Activated CD4-positive, CD25-positive, alpha-beta regulatory T cell (primary cell): ENCODE measurements at places on chromosomes 6 and 20.

- no peak for DNase-seq
Observed at GRCh38 chr20:2132461-2132901, 30.9 kb downstream of the STK35 start.

GRCh38 chr6:72826037-72826436 is 204.2 kb downstream of the KCNQ5 start:
- DNase-seq, result no peak

GRCh38 chr6:99233219-99233618 is 116.3 kb downstream of the FAXC start:
- no peak for DNase-seq

GRCh38 chr6:137692806-137693205 is 174.3 kb upstream of the TNFAIP3 start:
- no peak for DNase-seq

DNA sequence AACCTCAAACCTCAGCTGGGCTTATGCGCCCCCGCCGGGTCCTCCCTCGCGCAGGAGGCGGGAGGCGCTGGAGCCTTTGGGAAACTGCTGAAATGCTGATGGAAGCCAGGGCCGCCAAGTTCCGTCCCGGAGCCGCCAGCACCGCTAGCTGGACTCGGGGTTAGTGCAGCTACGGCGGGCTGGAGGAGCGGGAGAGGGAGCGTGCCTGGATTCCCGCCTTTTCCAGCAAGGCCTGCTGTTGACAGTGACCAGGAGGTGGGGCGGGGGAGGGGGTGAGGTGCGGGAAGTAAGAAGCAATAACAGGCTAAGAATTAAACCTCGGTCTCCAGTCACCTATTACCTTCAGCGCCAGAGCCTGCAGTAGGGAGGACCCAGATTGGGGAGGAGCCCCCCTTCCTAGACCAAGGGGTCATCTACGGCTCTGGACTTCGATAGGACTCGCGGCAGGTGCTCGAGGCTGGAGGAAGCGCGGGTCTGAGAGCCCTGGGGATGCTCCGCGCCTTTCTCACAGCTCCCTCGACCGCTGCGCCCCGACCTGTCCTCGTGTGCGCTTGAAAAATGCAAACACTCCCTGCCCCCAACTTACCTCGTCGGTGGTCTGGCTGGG is 20.5 kb downstream of the COL9A1 start:
- DNase-seq, result no peak

GRCh38 chr20:36225666-36226065 is 10.6 kb upstream of the AAR2 start:
- DNase-seq, result no peak

DNA sequence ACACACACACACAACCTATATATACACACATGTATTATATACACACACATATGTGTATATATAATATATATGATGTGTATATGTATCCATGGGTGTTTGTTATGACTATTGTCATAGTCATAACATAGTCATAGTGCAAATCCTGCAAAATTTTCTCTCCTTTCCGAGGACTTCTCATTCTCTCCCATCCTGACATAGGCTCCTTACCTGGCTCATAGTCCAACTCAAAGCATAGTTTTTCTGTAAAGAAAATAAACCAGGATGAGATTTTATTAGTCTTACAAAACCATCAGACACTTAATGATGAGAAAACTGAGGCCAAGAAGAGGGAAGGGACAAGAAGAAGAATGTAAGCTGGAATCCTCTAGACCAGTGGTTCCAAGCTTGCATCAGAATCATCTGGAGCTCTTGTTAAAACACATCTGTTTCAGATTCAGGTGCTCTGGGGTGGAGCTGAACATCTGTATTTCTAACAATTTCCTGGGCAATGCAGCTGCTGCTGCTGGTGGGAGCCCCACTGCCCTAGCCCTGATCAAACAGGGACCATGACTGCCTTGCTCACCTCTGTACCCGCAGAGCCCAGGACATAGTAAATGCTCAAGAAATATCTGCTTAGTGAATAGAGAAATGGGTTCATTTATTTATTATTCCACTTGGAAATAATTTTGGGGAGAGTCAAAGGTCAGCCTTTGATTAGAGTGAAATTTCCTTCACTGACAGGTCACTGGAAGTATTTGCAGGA is 5.3 kb downstream of the TRIM10 start:
- DNase-seq, result no peak

DNA sequence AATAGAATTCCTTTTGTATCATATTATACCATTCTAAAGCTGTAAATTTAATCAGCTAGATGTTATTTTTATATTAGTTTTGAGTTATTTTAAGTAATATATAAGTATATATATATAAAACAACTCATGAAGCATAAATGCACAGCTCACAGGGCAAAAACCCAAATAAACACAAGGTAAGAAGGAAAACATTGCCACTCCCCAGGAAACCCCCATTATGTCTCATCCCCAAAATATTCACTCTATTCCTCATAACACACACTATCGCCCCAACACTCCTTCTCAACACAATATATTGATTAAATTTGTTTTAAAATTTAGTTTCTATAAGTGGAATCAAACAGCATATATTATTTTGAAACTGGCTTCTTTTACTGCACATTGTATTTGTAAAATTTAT is 98.6 kb upstream of the FAM83B start:
- no peak for DNase-seq

DNA sequence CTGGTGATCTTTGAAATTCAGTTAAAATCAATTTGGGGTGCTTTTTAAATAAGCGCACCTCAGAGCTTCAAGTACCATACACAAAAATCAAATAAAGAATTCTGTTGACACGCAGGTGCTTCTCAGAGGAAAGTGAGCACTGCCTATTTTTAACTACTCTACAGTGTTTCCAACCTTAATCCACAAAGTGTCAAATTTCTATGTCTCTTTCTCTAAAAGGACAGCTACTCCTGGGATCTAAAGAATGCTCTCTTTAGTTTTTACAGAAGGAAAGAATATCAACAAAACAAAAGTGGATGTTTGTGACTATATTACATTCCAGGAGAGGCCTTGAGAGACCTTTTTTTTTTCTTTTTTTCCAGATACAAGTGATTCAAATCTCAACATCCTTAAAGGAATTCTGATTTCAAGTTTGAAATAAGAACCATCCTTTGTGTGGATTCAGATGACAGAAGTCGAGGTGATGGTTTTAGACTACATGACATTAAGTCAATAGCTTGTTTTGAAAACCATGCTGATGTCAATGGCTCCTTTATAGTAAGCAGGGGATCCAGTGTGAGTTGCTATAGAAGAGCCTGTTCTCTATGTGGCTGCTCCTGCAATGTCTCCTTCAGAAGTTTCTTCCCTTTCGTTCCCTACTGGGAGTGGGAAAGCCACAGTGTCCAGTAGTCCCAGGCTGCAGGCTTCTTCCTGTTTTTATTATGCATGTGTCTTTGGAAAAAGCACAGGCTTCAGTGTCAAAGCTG is 67.2 kb upstream of the DEFB112 start:
- DNase-seq, result no peak

- DNase-seq, result no peak
Observed at GRCh38 chr6:30019819-30020218, 41.2 kb upstream of the POLR1H start.

DNA sequence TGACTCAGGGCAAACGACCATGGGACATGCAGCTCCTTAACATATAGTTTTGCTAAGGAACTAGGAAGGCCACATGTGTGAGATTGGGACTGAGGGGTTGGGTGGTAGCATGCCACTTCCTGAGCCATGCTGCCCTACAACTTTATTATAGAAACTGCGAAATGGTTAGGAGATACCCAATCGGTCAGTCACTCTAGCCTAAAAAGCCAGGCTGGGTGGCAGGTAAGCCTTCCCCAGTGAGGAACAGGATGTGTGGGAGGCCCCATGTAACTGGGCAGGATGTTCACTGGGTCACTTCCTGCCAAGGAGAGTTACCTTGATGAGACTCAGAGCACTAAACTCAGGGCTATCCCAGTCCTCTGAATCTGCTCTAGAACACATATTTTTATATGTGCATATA is 123.5 kb downstream of the MAP3K7 start:
- peak; percentile 12 for DNase-seq

GRCh38 chr6:155069543-155069942 is 74.4 kb downstream of the TIAM2 start:
- DNase-seq, result no peak

- DNase-seq, result no peak
Observed at GRCh38 chr20:31653561-31653960, 15.8 kb downstream of the COX4I2 start.

- DNase-seq, result no peak
Observed at GRCh38 chr6:144406796-144407195, 121.7 kb downstream of the UTRN start.

GRCh38 chr20:2470423-2471193 is at the start of gene SNRPB:
TSS of gene SNRPB (minus strand) at chr20:2470789. CDS start at chr20:2470690, 99 bp downstream.
- DNase-seq, result peak; percentile 90

GRCh38 chr6:163883984-163884383 is 469.5 kb downstream of the QKI start:
- no peak for DNase-seq

DNA sequence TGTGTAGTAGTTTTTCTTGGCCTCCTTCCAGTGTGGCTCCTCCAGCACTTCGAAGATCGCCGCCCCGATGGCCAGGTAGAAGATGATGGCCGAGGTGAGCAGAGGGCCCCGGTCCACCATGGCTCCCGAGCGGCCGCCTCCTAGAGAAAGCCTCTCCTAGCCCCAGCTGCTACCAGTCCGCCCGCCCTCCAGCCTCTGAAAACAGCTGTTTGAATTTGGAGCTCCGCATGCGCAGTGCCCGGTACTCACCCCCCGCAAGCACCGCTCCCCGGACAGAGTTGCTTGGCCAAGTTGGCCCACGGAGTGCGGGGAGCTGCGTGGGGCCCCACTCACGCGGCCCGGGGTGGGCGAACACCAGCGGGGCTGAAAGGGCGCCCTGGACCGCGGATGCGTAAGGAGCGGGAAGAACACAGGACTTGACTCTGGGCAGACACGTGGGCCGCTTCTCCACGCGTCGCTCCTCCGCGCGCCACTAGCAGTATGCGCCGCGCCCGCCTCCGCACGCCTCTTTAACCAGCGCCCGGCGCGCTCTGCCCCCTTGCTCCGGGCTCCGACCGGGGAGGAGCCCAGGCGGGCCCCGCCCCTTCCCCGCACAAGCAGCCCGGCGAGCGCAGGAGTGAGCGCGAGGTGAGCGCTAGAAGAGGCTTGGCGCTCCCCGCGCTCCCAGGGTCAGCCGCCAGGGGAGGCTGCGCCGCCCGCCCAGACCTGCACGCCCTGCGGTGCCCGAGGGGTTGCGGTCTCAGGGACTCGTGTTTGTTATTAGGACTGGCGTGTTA is at the start of gene KCNK5:
TSS of gene KCNK5 (minus strand) at position 484 of the 776 bp plus-strand sequence. CDS start at position 120, 364 bp downstream.
- DNase-seq, result peak; percentile 17

DNA sequence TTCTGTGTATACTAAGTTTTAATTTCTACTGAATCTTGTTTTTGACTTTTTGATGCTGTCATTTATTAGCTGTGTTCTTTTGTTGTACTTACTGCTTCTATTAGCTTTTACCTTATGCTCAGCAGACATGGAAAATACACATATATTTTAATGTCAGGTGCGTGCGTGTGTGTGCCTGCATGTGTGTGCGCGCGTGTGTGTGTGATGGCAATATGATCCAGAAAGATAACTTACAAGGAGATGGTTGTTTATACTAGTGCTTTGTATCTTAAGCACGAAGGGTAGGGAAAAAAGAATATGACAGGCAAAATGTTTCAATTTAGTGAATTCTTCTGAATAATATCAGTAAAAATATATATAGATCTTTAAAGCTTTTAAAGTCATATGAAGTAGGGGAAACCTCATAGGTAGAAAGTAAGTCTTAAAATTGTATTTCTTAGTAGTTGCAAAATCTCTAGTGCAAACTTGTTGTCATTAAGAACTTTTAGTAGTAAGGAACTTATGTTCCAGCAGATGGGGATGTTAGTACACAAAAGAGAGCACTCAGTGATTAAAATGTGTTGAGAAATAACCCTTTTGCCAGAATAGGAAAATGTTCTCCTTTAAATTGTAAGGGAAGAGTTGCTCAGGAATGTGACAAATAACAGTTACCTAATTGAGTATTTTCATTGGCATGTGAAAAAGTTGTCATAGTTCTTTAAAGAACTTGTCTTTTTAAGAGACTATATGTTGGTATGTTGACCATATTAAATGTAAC is 13.2 kb downstream of the QKI start:
- no peak for DNase-seq

DNA sequence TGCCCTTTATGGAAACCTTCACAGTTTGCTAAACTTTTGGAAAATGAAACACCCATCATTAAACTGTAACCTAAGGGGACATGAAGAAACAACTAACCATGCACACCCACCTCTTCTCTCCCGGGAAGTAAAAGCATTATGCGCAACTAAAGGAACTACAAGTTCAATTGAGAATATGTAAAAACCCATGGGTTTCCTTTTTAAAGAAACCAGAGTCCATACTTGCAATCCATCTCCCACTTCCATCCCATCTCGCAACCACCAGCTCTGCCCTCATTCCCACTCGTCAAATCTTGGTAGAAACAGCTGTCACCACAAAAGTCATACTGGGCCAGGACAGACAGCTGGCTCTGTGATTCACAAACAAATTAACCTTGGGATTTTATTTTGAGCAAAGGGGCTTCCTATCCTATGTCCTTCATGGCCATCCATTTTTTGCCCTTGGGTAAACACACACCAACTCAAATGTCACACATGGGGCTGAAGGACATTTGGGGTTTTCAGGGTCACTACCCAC is 81.5 kb downstream of the HAO1 start:
- no peak for DNase-seq

- no peak for DNase-seq
Observed at GRCh38 chr6:111199935-111200334, 112.6 kb downstream of the SLC16A10 start.

DNA sequence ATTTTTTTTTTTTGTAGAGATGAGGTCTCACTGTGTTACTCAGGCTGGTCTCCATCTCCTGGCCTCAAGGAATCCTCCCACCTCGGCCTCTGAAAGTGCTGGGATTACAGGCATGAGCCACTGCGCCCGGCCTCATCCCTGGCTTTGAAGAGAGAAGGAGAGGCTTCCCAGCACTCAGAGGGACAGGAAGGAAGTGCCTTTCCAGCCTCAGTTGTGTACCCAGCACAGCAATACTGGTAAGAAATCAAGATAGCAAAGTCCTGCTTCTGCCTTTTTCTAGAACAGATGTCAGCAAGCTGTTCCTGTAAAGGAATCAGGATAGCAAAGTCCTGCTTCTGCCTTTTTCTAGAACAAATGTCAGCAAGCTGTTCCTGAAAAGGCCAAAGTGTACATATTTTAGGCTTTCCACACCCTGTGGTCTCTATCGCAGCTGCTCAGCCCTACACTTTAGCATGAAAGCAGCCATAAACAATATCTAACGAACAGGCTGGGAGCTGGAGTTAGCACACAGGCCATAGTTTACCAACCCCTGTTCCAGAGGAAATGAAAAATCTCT is 6.3 kb upstream of the PLTP start:
- no peak for DNase-seq

- DNase-seq, result no peak
Observed at GRCh38 chr6:53300656-53301551, 47.8 kb downstream of the ELOVL5 start.

- DNase-seq, result peak; percentile 13
Observed at GRCh38 chr6:13486679-13487121, 700 bp downstream of the GFOD1 start.

DNA sequence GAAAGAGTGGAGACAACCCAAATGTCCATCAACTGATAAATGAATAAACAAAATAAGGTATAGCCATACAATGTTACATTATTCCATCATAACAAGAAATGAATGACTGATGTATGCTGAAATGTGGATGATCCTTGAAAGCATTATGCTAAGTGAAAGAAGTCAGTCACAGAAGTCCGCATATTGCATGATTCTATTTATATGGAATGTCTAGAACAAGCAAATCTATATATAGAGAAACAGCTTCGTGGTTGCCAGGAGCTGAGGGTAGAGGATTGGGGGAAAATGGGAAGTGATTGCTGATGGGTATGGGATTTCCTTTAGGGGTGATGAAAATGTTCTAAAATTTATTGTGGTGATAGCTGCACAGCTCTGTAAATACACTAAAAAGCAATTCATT is 196.8 kb downstream of the ATXN1 start:
- no peak for DNase-seq
